Kasumi-1 (cell line): ENCODE measurements at places on chromosomes 1 and 21.

- no peak for DNase-seq
Measured at GRCh38 chr1:41848216-41848952, 70.3 kb downstream of the HIVEP3 start.

- no peak for DNase-seq
Measured at GRCh38 chr1:206872139-206872538, 6.7 kb downstream of the IL20 start.

DNA sequence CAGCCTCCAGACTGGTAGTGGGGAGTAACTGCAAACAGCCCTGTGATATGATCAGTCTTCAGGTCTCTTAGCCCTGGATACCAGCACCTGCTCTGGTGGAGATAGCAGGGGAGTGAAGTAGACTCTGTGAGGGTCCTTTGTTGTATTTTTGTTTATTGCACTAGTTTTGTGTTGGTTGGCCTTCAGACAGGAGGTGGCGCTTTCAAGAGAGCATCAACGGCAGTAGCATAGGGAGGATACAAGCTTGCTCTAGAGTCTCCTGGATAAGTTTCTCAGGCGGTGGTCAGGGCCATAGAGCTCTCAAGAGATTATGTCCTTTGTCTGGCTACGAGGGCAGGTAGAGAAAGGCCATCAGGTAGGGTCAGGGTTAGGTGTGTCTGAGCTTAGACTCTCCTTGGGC, 116.4 kb downstream of the USH2A start:
- DNase-seq, result no peak

DNA sequence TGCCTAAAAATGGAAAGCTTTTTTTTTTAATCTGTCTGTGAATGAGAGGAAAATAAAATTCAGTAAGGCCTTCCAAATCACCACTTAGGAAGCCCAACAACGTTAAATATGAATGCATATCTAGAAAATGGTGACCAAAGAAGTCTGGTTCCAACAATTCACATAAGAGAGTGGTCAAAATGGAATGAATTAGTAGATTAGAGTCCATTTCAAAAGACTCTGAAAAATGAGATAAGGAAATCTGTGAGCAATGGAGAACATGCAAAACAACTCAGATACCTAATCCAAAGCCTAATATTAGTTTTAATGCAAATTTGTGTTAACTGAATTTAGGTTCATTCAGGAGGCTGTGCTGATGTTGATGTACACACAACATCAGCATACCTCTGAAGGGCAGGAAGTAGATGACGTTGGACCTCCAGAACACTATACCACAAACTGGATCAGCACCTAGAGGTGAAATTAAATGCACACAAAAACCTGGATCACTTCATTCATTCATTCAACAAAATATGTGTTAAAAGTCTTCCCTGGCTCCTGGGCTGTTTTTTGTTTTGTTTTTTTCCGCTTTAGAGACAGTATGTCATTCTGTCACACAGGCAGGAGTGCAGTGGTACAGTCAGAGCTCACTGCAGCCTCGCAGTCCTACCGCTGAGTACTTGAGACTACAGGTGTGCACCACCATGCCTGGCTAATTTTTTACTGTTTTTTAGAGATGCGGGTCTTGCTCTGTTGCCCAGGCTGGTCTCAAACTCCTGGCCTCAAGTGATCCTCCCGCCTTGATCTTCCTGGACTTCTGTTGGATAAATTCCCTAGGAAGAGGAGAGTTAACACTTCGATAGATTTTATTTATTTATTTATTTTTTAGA, 4.9 kb upstream of the BRWD1 start:
- no peak for DNase-seq

DNA sequence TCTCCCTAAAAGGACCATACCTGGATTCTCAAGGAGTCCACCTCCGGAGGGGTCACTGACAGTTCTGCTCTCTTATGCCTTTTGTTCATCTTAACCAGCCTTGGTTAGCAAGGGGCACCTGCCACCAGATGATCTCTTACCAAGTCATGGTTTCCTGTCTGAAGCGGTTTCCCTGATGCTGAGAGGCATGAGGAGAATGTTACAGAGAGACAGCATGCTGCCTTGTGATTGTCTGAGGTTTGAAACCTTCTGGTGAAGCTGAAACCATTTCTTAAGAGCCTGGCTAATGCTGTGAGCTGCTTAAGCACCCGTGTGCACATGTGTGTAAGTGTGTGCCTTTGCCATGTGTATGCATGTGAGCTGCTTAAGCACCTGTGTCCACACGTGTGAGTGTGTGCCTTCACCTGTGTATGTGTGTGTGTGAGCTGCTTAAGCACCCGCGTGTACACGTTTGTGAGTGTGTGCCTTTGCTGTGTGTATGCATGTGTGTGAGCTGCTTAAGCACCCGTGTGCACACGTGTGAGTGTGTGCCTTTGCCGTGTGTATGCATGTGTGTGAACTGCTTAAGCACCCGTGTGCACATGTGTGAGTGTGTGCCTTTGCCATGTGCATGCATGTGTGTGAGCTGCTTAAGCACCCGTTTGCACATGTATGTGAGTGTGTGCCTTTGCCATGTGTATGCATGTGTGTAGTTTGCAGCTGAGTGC, 136.4 kb upstream of the COL6A1 start:
- DNase-seq, result no peak

GRCh38 chr1:180042988-180043622, 88.5 kb downstream of the CEP350 start:
- no peak for DNase-seq

GRCh38 chr1:56327195-56327594, 252.2 kb downstream of the PLPP3 start:
- no peak for DNase-seq

DNA sequence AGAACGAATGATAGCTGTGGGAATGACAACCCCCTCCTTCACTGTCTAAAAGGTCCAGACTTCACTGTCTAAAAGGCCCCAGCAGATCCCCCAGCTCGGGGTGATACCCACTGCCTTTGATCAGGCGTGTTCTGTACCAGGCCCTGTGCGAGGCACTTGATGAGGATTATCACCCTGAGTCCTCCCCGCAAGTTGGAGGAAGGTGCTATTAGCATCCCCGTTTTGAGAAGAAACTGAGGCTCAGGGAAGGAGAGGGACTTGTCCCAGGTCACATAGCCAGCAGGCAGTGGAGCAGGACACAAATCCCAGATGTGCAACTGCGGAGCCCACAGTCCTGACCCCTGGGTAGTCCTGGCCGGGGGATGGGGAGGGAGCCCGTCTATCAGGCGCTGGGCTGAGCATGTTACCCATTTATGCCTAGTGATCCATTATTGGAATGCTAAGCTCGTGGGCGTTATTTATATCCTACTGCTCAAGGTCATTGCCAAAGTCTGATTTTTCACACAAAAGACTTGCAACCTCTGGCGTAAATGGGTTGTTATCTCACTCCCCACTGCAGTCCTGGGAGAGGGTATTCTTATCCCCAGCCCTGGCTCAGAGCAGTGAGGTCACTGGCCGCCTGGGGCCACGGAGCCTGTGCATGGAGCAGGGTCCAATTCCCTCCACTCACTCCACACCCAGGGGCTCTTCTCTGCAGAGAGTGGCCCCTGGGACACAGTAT, 722.2 kb downstream of the MATN1 start:
- no peak for DNase-seq

- no peak for DNase-seq
Measured at GRCh38 chr1:230210981-230211336, 143.9 kb downstream of the GALNT2 start.

- DNase-seq, result peak; percentile 85
Measured at GRCh38 chr1:155044812-155045657, 6.1 kb upstream of the ADAM15 start.

DNA sequence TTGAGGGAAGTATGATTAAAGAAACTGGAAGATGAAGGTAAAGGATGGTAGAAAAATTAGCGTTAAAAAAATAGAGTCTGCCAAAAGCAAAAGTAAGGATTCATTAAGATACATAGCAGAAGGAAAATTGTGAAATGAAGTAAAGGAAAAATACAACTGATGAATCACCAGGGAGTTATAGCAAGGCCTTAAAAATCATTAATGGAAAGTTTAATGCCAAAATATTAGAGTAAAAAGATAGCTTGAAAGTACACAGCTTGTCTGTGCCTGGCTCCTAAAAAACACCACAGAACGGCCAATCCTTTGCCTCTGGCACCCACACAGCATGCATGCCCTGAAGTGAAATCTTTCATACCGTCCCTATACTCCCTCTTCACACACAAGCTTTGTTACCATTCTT, 66.9 kb upstream of the APOBEC4 start:
- DNase-seq, result no peak

DNA sequence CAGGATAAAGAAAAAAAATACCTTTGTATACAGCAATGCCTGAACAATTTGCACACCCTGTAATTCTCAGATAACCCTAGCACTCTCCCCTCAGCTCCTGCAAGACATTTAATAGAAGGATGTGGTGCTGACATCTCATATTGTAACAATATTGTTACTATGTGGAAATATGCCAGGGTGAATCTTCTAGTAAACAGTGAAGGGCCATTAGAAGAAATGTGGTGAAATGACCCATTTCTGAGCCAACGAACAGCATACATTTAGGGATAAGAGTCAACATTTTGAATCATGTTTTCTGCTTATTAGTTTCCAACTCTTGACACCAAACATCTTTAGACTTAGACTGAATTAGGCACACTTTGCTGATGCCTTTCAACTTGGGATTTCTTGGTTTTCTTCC, 188.2 kb downstream of the KAZN start:
- no peak for DNase-seq

GRCh38 chr1:21490774-21491487, 18.3 kb upstream of the ALPL start:
- peak; percentile 18 for DNase-seq

GRCh38 chr1:119551218-119551617, 44.2 kb downstream of the HSD3B1 start:
- DNase-seq, result no peak

DNA sequence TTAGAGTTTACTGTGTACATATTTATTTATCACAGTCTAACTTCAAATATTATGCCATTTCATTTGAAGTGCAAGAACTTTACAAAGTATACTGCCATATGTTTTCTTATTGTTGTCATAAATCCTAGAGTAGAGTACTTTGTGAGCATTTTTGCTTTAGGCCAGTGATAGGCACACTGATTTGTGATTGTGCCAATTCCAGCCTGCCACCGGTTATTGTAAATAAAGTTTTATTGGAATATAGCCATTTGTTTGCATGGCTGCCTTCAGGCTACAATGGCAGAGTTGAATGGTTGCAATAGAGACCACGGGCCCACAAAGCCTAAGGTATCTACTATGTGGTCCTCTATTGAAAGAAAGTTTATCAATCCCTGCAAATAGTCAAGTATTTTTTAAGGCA, 175.8 kb upstream of the GALNT2 start:
- no peak for DNase-seq

DNA sequence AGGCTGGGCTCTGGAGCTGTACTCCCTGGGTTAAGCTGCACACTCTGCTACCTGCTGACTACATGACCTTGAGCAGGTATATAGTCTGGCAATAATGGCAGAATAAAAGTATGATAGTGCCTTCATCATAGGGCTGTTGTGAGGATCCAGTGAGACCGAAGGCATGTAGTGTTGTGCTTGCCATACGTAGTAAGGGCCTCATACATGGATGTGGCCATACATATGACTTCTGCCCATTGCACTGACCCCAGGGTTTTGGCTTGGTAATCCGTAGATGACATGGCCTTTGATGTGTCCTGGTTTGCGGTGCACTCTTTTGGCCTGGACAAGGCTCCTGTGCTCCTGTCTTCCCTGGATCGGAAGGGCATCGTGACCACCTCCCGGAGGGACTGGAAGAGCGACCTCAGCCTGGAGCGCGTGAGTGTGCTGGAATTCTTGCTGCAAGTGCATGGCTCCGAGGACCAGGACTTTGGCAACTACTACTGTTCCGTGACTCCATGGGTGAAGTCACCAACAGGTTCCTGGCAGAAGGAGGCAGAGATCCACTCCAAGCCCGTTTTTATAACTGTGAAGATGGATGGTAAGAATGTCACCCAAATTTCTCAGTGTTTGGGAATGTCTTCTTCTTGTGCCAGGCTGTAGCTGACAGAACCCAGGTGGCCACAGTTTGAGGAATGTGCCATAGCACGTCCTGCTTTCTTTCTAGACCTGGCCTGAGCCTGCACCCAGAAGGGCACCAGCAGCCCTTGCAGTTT, 17.0 kb upstream of the CD101 start:
- DNase-seq, result no peak

- no peak for DNase-seq
Measured at GRCh38 chr1:155188268-155188667, 14.6 kb downstream of the TRIM46 start.

GRCh38 chr1:23527366-23527765, 3.7 kb downstream of the E2F2 start:
- DNase-seq, result no peak

DNA sequence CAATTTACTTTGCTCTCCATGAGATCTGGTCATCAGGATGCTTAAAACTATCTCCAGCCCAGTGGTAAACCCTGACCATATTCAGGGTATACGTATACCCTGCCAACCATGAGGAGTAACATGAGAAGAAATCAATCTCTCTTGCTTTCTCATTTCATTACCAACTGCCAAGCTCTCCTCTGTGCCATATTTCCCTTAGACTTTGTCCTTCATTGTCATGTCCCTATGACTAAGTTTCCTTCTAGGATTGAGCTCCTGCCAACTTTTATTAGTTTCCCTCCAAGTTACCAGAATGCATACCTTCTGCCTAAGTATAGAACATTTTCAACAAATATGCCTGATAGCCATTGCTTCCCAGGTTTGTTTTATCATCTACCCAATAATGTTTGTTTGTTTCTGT, 1113.9 kb upstream of the B3GALT2 start:
- no peak for DNase-seq

GRCh38 chr1:28213315-28213714, 19.5 kb downstream of the DNAJC8 start:
- DNase-seq, result no peak

DNA sequence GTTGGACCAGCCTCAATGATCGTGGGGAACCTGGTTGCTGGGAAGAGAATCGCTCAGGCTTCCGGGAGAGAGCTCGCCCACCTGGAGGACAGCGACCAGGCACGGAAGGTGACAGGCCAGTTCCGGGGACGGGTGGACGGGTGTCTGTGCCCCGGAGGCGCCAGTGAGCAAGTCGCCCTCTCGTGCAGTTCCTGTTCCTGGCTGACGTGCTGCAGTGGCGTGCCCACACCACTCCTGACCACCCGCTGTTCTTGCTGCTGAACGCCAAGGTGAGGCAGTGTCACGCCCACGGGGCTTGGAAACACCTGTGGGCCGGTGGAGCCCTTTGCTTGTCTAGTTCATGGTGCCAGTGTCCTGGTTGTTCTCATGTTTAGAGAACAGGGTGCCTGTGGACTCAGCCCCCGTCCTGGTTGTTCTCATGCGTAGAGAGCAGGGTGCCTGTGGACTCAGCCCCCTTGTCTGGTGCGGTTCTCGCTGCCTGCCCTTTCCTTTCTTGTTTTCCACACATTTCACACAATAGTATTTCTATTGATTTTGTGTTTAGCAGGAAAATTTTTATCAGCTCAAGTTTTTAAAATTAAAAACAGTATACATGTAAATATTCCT, 53.1 kb downstream of the S100B start:
- peak; percentile 59 for DNase-seq

GRCh38 chr1:84152649-84153056, 8.6 kb downstream of the PRKACB start:
- DNase-seq, result no peak

- no peak for DNase-seq
Measured at GRCh38 chr1:31441073-31441472, 28.1 kb downstream of the SERINC2 start.
